Fibroblast of the aortic adventitia (primary cell): ENCODE measurements at places on chromosomes 4 and X.

- no peak for DNase-seq
Observed at GRCh38 chrX:110432906-110433215, 74.2 kb downstream of the RTL9 start.

DNA sequence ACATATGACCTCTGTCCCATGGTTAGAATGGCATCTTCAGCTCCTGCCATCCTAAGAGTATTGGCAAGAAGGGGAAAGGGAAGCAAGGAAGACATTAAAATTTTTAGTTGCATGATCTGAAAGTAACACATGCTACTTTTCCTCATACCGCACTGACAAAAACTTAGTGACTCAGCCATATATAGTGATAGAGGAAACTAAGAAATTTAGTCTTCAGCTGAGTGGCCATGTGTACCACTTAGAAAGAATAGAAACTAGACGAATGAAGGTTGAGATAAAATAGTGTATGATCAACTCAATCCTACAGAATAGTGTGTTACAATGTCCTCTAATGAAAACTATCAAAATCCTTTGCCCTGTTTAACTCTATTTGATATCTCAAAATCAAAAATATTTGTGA, 164.1 kb downstream of the PPP3CA start:
- no peak for DNase-seq

DNA sequence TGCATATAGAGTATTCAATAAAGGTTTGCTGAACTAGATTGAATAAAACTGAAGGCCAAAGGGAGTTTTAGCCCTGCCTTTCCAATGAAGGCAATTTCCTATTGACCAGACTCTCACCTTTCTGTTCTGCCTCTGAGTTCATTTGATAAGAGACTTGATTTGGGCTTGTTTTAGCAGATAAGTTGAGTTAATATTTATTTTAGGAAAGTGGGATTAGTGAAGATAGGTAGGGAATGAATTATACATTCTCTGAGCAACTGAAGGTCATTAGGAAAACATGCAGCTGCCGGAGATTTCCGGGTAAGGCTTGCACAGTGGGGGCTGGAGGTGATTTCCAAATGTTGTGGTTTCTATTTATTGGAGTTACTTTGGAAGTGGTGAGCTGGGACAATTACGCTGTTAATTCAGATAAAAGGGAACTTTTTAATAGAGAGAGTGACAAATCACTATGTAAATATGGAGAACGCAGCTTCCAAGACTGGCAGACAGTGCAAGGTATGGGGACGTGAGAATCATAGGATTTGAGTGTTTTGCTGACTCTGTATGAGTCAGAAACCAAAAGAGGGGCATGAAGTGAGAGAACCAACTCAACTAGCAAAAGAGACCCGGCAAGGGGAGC, 553.6 kb upstream of the BOD1L1 start:
- no peak for DNase-seq

DNA sequence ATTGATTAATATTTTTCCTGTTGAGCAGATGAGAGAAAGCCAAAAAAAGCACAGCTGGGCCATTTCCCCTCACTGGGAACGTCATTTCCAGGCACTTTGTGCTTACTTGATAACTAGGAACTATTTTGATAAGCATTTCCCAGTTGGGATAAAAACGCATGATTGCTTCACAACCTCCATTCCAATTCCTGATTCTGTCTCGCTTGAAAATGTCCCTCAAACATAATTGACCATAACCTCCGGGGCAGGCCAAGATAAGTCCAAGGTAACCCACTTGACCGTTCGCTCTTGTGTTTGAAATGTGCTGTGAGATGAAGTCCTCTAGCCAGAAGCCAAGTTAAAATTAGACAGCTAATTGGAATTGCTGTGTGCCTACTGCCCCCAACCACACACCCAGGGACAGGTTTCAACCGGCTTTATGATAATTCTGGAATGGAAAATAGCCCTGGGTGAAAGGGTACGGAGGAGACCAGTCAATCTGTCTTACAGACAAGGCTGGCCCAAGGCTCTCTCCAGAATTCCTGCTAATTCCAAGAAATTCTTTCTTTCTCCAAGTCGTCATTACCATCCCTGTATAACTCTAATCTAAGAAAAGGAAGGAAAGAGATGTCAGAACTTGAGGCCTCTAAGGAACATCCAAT, 137.1 kb downstream of the MID1 start:
- peak; percentile 83 for DNase-seq

GRCh38 chr4:90958256-90958895, 831.2 kb downstream of the CCSER1 start:
- DNase-seq, result no peak
